ENCODE measurements at places on chromosomes 7 and 10. TPM values are rescaled to one million over a fixed set of nuclear protein-coding genes. Genes with fewer than 3 reads are reported as not detected.

TMEM236 gene
- 0.11 TPM for total RNA-seq

GRCh38 chr7:20539201-20539600 lies 76.3 kb upstream of the ABCB5 start:
- DNase-seq = no peak

DNA sequence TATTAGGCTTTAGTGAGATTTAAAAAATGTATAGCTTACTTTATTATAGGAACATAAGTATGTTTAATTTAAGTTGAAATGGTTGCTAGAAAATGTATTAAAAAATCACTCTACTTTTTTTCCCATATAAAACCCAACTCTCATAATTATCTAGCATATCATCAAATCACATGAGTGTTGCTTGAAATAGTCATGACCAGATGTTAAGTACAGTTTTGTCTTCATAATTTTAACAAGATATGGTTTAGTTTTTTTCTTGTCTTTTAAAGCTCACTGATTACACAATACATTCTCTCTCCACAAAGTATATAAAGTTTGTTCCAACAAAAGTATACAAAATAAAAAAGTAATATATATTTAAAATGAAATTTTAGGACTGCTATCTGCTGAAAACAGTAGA lies 82.8 kb downstream of the HGF start:
- no peak for DNase-seq

GRCh38 chr7:46003896-46004875 lies 83.1 kb upstream of the IGFBP3 start:
- no peak for DNase-seq

AKR1D1 gene
- total RNA-seq = not detected

MBL2 gene
- total RNA-seq = not detected

HOXA6 gene
- total RNA-seq = 0.42 TPM

DNA sequence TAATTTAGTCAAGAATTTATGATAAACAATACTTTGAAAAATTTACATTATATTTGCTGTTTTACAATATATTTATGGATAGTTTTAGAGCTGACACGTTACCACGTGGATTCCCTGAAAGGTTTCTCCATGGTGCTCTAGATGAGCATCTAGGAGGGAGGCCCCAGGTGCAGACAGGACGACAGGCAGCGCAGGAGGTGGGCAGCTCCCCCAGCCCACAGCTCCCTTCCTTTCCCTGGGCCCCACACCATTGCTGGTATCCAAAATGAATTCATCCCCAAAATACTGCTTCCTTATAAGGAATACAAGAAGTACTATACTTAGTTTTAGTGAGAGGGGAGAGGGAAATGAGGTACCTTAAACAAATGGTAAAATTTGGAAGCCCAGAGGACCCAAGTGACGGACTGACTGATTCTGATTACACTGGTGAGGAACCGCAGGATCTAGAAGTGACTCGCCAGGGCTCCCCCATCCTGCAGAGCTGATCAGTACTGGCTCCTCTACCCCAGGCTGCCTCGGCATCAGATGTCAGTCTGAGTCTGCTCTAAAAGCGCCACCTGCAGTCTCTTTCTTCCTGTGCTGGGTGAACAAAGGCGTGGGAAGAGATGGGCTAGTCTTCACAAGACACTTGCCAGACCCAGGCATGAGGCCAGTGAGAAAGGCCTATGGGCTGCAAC lies 89.2 kb downstream of the DLG5 start:
- DNase-seq = no peak

SGCE gene
- 70.2 TPM for total RNA-seq

DNA sequence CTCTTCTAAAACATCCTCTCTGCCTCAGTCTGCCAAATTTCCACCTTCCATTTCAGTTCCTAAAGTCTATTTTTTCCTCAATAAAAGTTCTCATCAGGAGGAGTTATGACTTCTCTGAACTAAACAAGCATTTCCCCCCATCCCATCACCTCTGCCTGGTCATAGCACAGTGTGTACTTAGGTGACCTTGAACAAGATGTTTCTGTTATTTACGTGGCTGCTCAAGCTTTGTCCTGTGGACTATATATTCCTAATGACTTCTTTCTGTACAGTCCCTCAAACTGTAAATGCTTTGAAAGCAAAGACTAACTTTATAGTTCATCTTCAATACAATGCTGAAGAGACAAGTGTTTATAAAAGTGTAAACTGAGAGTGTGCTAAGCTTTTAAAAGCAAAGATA lies 166.9 kb downstream of the CPEB3 start:
- no peak for DNase-seq

- no peak for DNase-seq
Measured at GRCh38 chr10:127149501-127150081, 46.8 kb downstream of the INSYN2A start.

- peak; percentile 46 for DNase-seq
Measured at GRCh38 chr7:112069879-112070321, 136.3 kb downstream of the DOCK4 start.

NOM1 gene
- total RNA-seq = 25.1 TPM

DNA sequence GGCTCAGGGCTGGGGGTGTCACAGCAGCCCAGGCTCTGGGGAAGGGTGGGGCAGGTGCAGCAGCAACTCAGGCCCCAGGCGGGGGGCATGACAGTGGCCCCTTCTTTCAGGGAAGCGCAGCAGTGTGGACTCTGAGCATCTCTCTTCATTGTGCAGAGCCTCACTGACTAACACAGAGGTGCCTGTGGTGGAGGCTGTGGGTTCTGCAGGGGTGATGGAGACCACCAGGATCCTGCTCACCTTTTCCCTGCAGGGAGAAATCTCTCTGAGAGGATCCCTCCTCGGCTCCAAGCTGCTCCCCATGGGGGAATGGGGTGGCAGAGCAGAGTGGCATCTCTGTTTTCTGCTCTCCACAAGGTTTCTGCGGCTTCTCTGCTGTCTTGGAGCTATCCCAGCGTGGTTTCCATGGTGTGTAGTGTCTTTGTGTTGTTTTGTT lies 37.8 kb upstream of the SHH start:
- no peak for DNase-seq
